ENCODE measurements at places on chromosomes 5 and 9.
A peak's percentile ranks its signal among the peaks of the same experiment; 100 is the strongest.

DNA sequence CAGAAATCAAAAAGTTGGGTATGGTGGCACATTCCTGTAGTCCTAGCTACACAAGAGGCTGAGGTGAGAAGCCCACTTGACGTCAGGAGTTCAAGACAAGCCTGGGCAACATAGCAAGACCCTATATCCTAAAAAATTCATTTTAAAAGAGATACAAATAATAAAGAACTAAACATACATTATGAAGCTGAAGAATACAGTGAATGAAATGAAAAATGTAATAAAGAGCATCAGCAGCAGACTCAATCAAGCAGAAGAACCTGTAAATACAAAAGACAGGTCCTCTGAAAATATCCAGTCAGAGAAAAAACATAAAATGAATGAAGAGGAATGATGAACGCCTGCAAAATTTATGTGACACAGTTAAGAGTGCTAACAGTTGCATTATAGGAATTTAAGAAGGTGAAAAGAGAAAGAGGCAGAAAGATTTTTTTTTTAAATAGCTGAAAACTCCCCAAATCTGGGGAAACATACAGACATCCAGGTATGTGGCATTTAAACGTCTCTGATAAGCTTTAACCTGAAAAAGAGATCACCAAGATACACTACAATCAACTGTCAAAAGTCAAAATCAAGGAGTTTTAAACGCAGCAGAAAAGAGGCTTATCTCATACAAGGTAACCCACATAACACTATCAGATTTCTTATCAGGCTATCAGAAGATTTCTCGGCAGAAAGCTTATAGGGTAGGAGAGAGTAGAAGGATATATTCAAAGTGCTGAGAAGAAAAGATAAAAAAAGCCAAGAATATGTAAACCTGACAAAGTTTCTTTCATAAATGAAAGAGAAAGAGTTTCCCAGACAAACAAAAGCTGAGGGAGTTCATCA is 57.6 kb downstream of the PRRC1 start:
- DNase-seq, result no peak

DNA sequence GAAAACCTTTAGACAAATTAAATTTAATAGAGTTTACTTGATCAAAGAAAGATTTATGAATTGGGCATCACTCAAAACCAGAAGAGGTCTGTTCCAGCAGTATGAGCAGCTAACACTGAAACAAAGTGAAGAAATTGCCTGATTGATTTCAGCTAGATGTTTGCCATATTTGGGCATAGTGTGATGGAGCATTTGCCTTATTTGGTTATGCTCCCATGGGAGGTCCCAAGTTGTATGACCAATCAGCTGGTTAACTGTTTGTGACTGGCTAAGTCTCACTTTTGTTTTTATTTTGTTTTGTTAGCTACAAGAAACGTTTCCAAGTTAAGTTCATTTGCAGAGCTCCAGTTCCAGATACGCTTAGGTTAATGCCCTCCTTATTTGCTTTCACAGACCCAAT is 53.3 kb upstream of the LMNB1 start:
- DNase-seq, result no peak

DNA sequence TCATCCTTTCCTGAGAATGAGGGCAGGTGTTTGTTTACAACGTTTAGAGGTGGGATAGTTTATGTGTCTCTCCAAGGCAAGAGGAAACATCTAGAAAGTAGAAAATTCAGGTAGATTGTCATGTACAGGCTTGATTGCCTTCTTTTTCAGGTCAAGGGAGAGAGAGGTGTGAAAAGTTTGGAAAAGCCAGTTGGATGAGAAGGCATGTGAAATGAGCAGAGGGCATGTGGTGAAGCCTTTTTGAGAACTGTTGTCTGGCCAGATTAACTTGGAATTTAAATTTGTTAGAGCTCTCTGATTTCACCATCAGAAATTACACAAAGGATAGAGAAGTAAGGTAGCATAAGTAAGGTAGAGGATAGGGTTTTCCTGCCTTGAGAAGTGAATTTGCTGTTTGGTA is 74.6 kb downstream of the SNX24 start:
- no peak for DNase-seq

- no peak for DNase-seq
Observed at GRCh38 chr5:159650803-159651202, 265.5 kb upstream of the ADRA1B start.

DNA sequence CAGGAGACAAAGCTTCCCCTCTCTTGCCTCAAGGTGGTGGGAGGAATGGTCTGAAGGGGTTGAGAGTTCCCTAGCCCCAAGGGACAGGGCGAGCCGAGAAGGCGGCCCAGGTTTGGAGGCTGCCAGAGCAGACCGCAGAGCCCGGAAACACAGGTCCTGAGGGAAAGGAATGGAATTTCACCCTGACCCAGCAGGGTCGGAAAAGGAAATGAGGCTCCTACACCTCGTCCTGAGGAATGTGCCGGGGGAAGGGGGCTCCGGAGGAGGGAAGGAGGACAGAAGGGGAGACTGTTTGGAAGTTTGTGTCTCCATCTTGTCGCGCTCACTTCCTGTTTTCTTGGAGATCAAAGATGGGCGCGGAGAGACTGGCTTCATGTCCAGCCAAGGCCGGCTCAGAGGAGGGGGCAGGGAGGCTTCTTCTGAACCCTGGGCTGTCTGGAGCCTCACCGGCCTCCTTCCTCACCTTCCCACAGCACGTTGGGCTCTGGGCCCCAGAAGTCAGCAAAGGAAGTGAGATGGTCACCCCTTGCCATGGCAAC is 9.6 kb downstream of the ENG start:
- DNase-seq, result no peak

- no peak for DNase-seq
Observed at GRCh38 chr9:88164850-88165249, 26.6 kb upstream of the SPATA31C2 start.

DNA sequence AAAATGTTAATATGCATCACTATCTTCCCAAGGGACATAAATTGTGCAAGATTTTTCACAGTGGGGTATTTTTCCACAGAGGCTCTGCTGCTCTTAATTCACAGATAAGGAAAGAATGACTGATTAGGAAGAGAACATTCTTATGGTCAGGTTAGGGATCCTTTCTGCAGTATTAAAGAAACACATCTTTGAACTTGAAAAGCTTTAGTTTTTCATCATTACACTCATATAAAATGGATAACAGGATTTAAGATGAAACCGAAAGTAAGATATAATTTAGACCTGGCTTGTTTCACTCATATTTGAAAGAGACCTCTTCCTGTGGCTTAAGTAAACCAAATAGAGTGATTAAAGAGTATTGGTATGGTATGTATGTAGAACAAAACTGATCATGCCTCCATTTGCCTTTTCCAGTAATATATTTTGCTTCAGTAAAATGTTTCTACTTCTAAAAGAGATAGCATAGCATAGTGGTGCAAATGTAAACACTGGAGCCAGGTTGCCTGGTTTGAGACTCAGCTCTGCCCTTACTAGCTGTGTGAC is 160.0 kb downstream of the PRR16 start:
- no peak for DNase-seq

GRCh38 chr5:172835290-172835993 is 1.4 kb downstream of the ERGIC1 start:
- DNase-seq, result no peak

GRCh38 chr5:42944989-42945388 is 95.1 kb downstream of the ANXA2R start:
- peak; percentile 39 for DNase-seq

GRCh38 chr5:140827704-140828361 is at the start of gene PCDHA6:
PCDHA6 (plus strand) TSS chr5:140827960; CDS start chr5:140828092, 132 bp downstream.
- DNase-seq, result no peak

DNA sequence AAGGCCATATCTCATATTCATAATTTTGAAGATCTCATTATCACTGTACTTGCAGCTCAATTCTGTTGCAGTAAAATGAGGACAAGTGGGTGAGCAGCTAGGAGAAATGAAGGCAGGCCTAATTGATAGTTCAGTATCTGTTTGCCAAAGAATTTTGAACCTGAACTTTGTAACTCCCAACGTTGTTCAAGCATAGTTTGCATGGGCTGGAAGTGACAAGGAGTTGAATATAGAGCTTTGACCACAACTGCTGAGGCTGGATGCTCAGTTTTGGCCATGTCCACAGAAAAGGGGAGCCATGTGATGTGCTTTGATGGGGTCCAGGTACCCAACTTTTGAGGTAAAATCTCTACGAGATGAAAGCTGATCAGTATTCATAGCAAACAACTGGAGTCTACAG is 177.5 kb downstream of the NXNL2 start:
- DNase-seq, result no peak

GRCh38 chr5:147169399-147169798 is 65.4 kb upstream of the STK32A start:
- no peak for DNase-seq

DNA sequence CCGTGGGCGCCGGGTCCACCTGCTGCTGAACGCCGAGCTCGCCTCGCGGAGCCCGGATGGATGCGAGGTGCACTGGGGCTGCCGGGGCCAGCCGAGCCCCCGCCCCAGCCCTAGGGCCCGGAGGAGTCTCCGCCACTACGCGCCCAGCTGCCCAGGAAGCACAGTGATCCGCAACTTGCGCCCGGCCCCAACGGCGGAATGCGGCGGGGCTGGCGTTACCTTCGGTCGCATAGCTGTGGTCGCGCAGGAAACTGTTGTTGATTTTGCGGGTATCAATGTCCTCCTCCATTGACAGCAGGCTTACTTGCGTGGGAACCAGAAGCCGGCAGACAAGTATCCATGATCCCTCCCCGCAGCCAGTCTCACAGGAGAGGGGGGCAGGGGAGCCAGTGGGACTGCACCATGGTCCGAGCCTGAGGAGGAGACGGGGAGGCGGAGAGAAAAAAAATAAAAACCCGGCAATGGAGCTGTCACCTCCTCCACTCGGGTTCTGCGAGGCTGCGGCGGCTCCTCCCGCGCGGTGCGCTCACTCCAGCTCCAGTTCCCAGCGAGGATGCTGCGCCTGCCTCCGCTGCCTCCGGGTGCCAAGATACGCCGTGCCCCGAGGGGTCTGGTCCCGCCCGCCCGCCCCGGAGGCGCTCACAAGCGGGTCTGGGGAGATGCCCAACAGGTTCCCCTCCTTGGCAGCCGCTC is 628 bp downstream of the PPP2R2B start:
- no peak for DNase-seq

GRCh38 chr9:126372716-126373115 is 46.1 kb downstream of the MVB12B start:
- DNase-seq, result no peak

DNA sequence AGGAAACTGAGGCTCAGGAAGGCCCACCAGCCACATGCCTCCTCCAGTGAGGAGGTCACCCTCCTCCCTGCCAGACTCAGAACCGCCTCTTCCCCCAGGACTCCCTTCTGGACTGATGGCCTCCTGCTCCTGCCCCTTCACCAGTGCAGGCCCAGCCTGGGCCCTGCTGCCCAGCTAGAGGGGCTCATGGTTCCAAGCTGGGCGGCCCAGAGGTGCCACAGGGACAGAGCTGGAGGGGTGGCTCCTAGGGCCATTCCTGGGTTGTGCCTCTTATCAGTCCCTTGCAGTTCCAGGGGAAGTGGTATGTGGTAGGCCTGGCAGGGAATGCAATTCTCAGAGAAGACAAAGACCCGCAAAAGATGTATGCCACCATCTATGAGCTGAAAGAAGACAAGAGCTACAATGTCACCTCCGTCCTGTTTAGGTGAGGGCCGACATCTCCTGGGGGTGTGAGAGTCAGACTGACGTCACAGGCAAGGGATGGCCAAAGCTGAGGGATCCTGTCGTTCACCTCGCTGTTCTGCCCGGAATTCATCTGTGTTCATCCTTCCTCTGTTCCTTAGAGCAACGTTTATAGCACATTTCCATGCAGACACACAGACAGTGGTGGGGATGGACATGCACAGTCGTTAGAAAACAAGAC is 819 bp downstream of the LCN2 start:
- DNase-seq, result no peak

DNA sequence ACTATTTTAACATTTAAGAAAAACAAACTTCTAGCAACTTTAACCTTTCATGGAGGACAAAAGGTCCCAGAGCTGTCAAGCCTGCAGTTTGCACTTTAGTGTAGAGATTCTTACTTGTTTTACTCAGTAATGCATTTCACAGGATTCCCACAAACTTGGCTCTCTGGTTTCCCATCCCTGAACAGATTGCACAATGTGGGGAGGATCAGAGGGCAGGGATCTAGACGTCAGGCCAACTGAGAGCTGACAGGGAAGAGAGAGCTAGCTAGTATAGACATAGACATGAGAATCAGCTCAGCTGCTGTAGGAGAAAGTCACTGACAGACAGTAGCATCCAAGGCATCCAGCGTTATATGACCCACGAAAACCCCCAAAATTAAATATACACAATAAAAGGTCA is 20.9 kb upstream of the BNIP1 start:
- peak; percentile 4 for DNase-seq

DNA sequence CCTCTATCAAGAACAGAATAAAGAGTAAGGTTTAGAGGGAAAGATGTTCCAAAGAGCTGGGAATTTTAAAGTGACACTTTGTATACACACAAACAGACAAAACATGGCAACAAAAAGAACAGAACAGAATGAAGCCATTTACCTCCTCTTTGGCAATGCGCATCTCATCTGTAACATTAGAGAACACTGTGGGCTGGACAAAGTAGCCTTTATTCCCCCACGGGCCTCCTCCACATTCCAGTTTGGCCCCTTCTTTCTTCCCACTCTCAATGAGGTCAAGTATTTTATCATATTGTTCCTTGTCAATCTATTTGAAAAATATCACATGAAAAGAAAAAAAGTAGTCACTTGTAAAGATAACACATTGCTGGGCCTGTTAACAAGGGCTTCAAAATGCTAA is 41.0 kb downstream of the ALDH1A1 start:
- no peak for DNase-seq

DNA sequence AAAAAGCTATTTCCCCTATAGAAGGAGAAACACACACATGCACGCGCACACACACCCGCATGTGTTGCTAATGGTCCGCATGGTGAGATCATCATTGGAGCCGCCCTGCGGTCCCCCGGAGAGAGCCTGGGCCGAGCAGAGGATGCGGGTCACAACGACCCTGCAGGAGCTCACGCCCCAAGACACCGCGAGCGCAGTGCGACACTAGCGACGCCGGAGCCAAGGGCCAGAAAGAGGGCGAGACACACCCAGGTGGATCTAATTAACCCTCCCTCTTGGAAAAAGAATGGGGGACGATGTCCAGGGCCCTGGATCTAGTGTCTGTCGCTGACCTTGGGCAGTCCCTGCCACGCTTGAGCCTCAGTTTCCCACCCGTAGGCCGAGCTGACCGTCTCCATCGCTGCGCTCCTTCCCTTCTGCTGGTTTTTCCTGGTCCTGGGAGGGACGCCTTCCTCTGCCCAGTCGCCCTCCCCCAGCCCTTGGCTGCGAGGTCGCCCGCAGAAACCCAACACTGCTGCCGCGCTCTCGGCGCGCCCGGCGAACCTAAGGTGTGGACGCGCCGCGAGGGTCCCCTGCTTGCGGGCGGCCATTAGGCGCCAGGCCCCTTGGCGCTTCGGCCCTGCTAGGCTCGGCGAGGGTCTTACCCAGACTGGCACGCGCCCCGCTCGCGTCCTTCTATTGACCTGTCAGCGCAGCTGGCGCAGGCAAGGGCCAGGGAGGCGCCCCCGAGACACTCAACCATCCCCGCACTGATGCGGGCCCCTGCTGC is 47.5 kb upstream of the RNF20 start:
- no peak for DNase-seq

- no peak for DNase-seq
Observed at GRCh38 chr5:1804001-1804690, 2.9 kb downstream of the NDUFS6 start.

GRCh38 chr9:5643005-5643624 is 14.2 kb downstream of the RIC1 start:
- no peak for DNase-seq

- DNase-seq, result no peak
Observed at GRCh38 chr9:20197976-20198685, 409.3 kb upstream of the SLC24A2 start.

GRCh38 chr9:21267485-21268346 is 27.9 kb upstream of the IFNA14 start:
- DNase-seq, result no peak
